ENCODE measurements at places on chromosomes 1 and 21.

- DNase-seq = peak; percentile 82
Measured at GRCh38 chr1:208132287-208132882, 111.8 kb downstream of the PLXNA2 start.

DNA sequence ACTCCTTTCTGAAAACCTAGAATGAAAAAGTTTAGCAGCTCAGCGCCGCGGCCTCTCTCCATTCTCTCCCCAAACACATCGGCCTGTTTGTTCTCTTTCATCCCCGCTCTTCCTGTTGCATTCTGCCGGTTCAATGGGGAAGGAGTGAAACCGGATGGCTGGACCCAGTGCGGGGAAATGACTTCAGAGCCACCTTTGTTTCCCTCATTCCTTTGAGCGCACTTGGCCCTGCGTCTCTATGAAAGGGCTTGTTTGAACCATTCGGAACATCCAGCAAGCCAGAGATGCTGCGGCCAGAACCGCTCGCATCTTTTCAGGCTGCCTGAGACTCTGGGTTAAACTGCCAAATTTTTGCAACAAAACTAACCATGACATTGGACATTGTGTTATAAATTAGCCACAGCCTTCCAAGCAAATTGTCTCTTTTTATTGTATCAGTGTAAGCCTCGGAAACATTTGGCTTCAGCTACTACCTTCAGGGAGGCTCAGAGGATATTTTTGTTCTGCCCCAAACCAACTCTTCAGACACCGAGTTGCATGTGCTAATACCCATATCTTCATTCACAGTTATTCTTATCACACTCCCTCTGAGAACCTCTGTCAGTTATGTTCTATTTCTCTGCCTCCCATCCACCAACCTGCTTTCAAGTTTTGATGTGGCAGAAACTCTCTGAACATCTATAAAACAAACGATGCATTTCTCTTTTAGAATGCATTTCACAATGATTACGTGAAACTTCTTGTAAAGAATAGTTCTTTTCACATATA lies 5.1 kb upstream of the OLIG1 start:
- DNase-seq = no peak

DNA sequence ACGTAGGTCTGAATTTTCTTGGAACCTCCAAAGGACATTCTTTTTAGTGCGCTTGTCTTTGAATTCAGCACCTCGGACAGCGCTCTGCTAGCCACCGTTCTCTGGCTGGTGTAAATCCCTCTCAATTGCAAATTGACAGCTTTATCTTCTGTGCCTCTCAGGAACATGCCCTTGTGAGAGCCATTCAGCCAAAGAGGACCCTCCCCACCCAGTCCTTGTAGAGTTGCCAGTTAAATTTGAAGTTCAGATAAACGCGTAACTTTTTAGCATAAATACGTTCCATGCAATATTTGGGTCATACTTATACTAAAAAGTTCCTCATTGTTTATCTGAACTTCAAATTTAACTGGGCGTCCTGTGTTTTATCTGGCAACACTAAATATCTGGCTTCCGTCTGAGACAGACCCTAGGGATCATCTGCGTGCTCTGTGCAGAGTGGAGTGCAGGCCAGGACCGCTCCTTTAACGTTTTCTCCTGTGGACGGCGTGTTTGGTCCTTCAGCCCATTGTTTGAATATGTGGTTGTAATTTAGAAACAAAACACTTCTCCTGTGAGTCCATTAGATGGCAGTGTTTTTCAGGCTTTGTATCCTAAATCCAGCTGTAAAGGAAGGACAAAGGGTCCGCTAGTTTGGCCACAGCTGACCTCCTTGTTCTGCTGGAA lies 7.0 kb downstream of the KCNAB2 start:
- DNase-seq = peak; percentile 68

GRCh38 chr1:200862713-200863415 lies 9.9 kb upstream of the GPR25 start:
- no peak for DNase-seq

DNA sequence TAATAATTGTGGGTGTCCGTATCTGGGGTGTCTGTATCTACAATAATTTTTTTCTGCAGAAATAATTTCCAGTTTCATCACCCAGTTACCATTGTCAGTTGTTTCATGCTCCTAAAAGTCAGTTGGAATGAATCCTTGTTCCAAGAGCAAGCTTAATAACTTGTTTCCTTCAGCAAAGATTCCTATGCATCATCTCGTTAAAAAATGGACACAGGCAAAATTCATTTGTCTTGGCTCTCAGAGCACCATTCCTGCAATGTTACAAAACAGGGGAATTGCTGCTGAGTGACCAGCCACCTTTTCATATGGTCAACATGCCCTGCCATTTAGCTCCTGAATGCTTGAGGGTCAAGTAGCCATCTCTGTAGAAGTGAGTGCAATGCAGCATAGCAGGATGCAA lies 393.4 kb downstream of the KCNT2 start:
- no peak for DNase-seq

DNA sequence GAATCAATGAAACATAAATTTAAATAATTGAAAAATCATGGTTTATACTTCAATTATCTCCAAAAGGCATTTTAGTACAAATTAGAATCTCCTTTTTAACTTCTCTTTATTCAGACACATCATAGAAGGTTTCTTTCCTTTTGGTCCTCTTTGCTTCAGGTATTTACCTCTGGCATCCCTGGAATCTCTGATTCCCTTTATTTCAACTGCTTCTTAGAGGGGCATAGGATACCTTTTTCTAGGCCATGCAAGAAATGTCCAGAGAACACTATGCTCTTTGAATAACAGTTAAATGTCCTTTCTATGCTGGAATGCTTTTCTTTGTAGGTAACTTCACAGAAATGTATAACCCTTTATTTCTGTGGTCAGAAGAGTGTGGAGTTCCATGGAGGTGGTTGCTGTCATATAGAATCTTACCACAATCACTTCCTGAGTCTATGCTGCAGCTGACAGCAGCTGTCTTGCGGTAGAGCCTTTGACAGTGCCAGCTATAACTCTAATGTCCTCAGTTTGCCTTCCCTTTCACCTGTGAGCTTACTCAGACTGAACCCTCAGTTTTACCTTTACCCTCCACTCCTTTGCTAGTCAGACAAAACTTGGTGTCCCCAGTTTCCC lies 8.6 kb downstream of the LAMC2 start:
- no peak for DNase-seq

DNA sequence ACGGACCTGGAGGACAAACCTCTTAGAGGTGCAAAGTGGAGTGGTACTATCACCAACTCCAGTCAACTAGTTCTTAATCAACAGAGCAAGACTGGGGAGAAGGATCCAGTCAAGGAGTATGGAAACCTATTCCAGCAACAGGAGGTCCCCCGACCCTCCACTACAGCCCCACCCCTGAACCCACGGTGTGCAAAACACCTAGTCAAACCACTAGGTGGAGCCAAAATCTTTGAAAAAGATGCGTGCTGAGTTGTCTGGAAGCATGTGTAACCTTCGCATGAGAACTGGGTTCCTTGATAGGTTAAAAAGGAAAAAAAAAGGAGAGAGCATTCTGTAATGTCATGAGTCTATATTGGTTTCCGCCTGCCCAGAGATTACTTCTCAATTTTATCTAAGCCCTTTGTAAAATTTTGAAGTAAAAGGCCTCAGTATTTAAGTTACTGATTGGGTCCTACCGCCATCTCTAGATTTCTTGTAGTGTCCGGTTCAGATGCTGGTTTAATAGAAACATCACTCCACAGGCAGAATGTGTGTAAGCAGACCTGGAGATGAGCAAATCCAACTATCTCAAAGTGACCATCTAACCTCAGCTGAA lies 81.9 kb upstream of the HAO2 start:
- DNase-seq = peak; percentile 39

DNA sequence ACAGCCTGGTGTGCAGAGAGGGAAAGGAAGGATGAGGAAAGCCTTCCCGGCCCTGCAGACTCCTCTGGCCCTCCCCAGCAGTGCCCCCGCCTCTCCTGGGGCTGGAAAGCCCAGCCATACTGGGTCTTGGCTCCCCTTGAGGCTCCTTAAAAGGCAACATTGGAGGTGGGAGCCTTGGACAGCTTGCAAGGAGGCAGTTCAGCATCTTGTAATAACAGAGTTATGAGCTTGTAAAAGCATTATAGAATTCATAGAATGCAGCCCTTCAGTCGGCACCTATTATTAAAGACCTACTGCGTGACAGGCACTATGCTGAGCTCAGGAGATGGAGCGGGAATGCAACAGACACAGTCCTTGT lies 4.2 kb downstream of the TINAGL1 start:
- DNase-seq = no peak

DNA sequence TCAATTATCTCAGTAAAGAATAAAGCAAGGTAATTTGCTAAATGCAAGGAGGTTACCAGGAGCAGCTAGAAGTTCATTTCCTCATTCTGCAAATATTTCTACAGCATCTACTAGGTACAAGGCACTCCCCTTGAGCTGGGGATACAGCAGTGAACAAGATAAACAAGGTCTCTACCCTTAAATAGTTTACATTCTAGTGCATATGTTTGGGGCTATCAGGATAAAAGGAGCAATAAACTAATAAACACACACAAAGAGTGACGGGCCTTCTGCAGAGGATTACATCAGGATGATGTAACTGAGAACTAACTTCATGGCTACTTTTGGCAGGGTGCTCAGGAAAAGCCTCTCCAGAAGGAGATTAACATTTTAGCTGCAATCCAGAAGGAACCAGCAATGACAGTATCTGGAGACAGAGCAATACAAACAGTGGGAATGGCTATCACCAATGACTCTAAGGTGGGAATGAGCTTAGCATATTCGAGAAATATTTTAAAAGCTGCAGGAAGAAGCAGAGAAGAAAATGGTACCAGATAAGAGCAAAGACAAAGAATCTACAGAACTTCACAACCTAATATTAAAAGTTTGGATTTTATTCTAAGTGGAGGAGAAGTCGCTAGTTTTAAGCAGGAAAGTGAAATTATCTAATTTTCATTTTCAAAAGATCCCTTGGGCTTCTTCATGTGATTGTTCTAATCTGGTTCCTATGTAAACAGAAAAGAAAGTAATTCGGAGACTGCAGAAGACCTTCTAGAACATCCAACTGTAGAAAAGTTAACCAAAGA lies 25.8 kb downstream of the TP53BP2 start:
- no peak for DNase-seq

DNA sequence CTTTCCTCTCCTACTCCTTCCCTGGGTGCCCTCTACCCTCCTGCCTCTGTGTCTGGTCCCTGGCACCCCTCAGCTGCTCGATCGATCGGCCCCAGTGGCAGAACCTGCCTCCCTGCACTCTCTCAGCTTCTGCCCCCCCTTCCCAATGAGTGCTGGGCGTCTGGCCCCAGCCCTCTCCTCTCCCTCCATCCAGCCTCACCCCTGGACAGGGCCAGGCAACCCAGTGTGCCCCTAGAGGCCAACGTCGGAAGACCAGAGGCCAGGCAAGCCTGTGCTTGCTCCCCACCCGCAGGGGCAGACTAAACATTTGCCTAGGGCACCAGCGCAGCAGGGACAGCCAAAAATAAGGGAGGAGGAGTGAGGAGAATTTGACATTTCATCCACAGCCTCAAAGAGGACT lies 43.5 kb downstream of the LGR6 start:
- DNase-seq = peak; percentile 39

DNA sequence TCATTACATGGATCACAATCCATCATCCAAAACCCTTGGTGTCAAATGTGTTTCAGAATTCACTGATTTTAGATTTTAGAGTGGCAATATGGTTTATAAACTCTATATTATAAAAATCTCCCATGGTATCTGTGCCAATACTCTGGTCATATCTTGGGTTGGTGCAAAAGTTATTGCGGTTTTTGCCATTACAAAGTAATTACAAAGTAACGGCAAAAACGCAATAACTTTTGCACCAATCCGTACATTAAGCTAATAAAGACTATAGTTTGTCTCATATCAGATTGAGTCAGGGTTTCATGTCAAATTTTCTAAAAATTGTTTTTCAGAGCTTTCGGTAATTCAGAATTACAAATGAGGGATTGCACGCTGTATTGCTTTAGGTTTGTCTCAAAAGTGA lies 23.4 kb upstream of the NTMT2 start:
- no peak for DNase-seq

DNA sequence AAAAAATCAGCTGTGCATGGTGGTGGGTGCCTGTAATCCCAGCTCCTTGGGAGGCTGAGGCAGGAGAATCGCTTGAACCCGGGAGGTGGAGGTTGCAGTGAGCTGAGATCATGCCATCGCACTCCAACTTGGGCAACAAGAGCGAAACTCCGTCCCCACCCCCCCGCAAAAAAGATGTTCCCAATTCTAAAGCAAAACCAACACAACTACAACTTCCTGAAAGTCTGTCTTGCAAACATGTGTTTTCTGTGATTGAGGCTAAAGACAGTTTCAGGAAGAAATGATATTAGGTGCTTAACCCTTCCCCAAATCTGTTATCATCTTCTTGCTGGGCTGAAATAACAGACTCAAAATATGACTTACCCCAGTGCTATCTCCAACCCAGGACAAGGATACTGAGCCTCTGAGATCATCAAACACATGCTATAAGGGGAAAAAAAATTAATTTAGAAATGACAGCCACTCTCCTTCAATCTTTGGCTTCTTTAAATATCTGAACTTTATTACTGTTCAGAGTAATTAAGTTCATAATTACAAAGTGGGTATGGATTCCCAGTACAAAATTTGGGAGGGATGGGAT lies 28.5 kb downstream of the SORT1 start:
- no peak for DNase-seq

DNA sequence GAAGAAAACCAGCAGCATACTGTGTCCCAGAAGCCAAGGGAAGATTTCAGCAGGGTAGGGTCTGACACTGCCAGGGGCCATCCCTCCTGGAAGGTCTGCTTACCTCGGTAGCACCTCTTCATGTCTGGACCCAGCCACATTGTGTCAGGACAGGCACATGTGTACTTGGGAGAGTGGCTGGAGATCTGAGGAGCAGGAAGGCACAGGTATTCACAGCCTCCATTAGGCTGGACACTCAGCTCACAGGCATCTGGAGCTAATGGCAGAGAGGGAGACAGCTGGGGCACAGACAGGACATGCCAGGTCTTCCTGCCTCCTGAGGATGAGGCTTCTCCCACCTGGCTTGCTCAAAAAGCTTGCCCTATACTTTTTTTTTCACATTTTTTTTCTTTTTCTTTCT lies 19.9 kb upstream of the MAGOH start:
- no peak for DNase-seq

DNA sequence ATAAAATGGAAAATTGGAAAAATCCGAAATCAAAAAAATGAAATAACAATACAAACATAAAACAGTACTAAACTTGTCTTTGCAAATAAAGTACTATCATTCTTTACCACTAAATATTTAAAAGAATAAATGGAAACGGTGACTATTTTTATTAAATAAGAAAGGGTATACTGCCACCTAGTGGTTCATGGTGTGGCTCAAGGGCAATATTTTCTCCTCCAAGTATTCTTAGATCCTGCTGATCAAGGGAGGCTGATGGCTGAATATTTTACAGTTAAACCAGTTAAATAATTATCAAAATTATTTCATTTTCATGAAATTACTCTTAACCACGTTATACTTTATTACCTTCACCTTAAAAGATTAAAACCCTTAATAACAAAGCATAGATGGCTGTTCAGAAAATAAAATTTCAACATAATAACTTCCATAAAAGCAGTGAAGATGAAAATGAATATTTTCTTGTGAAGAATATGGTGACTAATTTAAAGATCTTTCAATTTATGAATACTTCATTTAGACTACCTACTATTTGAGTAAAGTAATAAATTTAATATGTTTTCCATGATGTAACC lies 1793.9 kb downstream of the NCAM2 start:
- DNase-seq = peak; percentile 72

- DNase-seq = peak; percentile 27
Measured at GRCh38 chr1:100461222-100461621, 76.7 kb upstream of the GPR88 start.

- DNase-seq = no peak
Measured at GRCh38 chr1:231364192-231364591, 26.1 kb downstream of the SPRTN start.

- DNase-seq = no peak
Measured at GRCh38 chr1:117681093-117681900, 75.4 kb downstream of the TENT5C start.

- DNase-seq = no peak
Measured at GRCh38 chr1:150109586-150109985, 40.1 kb upstream of the PLEKHO1 start.
